Dorsolateral prefrontal cortex (tissue), 122 donors: ENCODE measurements at places on chromosomes 4 and X.

DNA sequence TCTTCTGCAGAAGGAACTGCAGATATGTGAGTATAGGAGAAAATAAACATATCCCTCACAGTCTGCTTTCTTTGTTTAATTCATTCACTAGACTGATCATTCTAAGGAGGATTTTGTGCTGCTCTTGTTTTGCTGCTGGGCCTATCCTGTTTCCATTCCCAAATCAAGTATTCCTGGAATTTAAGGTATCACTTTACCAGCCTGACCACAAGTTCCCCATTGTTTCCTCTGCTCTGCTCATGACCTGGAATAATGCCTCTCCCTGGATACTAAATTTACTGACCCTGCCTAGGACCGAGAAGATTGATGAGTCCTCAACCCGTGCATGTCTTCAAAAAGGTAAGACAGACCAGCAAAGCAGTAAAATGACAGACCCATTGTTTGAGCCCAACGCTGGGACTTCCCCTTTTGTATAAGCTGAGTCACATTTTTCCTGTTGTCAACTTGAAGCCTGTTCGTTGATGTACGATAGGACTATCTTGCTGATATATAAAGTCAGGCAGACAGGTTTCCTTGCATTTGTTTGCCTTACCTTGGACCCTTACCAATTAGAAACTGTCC lies 85.5 kb upstream of the TET2 start:
- DNase-seq = no peak

- DNase-seq = no peak
Observed at GRCh38 chr4:64882311-64883086, 473.2 kb upstream of the TECRL start.

- no peak for DNase-seq
Observed at GRCh38 chr4:3780347-3781171, 14.4 kb downstream of the ADRA2C start.

DNA sequence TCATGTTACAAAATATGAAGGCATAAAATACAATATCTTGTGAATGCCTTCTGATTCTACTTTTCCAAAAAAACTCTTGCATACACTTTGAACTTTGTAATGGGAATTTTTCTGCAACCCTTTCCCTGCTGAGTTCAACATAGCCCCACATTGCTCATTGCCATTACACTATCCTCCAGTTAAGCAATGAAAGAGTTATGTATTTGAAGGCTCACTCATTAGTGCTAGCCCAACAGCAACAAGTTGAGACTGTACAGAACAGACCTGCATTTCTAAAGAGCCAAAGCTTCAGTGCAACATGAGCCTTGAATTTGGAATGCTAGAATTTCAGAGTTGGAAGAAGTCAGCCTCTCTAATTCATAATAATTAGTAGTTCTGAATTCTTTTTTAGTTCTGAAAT lies 44.4 kb upstream of the STAG2 start:
- no peak for DNase-seq

DNA sequence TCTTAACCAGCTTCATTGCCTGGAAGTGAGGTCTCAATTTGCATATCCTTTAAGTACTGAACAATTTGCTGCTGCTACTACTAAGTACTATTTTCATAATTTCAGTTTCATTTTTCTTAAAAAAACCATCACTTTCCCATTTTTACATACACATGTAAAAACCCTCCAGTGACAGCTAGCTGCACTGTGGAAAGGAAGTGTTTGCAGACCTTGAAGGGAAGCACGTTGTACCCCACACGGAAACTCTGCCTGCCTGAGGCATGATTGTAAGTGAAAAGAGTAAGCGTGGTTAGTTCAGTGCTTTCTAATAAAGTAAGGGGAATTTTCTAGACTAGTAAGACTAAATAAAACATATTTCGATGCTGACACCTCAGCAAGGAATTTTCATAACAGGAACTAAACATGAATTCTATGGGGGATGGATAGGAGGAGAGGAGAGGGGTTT lies 103.6 kb downstream of the RAPGEF2 start:
- no peak for DNase-seq

GRCh38 chrX:747176-747575 lies 116.6 kb downstream of the SHOX start:
- no peak for DNase-seq

- no peak for DNase-seq
Observed at GRCh38 chr4:99759988-99760387, 56.6 kb upstream of the DAPP1 start.

- no peak for DNase-seq
Observed at GRCh38 chr4:105666693-105667092, 41.8 kb downstream of the INTS12 start.

- DNase-seq = no peak
Observed at GRCh38 chr4:111128327-111128726, 505.4 kb upstream of the PITX2 start.

DNA sequence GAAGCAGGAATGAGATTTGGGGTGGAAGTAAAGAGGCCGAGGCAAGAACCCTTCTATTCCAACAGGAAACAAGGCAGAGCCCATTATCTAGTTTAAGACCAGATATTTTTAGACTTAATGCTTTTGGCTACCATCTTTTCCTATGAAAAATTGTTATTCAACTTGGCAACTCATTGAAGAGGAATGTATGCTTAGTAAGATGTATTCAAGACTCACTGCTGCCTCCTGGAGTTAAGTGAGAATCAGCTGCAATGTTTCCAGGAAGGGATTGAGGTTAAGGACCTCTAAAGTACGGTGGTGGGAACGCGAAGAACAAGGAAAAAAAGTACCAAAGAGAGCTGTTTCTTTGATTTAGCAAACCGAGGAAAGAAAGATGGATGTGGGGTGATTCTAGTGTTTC lies 89.1 kb downstream of the RAPGEF2 start:
- DNase-seq = no peak

DNA sequence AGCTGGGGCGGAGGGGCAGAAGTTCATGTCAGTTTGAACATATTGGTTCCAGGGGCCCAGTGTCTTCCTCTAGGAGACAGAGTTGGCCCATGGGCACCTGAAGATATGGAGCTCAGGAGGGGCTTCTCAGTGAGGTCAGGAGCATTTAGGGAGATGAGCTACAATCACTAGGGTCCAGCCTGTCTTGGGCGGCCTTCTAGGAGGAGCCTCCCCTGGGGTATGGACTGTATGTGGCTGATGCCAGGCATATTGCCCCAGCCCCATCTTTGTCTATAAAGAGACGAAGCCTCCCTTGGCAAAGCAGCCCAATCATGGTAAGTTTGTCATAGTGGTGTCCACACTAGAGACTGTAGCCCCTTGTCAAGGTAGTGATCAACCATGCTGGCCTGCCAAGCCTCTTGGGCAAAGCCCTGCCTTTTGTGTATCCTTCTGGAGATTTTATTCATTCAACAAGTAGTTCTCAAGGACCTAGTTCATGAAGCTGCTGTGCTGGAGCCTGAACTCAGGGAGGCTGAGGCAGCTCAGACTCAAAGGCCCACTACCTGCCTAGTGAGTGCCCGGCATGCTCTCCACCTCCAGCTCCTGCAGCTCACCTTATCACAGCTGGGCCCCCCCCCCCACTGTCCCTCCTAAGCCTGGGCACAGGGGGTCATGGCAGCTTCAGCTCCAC lies 5.4 kb upstream of the CNGA2 start:
- DNase-seq = no peak

- no peak for DNase-seq
Observed at GRCh38 chrX:372856-373640, 13.7 kb downstream of the PPP2R3B start.

GRCh38 chrX:116961872-116962582 lies 499.3 kb upstream of the CT83 start:
- DNase-seq = no peak

- DNase-seq = no peak
Observed at GRCh38 chr4:150354214-150354796, 227.6 kb upstream of the MAB21L2 start.
